ENCODE measurements at places on chromosomes 12 and 14.

GRCh38 chr12:104576980-104577580, 120.3 kb downstream of the CHST11 start:
- H3K4me1 ChIP-seq = peaks cover 14% of the 10 kb centered on the region
- no peak for DNase-seq
- H3K27ac ChIP-seq = no peak overlapping the region
- H3K27me3 ChIP-seq = no peaks in the 10 kb centered on the region
- H3K4me3 ChIP-seq = no peak overlapping the region

DNA sequence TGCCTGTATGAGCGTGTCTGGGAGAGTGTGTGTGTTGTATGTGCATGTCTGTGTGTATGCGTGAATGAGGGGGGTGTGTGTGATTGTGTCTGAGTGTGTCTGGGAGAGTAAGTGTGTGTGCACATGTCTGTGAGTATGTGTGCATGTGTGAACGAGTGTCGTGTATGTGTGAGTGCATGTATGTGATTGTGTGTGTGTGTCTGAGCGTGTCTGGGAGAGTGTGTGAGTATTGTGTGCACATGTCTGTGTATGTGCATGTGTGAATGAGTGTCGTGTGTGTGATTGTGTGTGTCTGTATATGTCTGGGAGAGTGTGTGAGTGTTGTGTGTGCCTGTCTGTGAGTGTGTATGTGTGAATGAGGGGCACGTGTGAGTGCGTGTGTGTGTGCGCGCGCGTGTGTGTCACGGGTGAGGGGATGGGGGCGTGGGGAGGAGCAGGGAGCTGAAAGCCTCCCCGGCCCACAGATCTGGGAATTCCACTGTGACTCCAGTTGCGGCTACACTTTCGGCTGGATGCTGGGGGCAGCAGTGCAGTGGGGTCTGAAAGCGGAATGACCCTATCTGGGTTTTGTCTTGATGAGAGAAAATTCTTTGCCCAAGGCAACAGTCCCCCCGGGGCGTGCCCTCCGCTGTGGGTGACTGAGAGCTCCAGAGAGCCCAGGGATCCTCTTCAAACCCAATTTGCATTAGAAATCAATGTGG, 138.1 kb upstream of the MED13L start:
- H3K27ac ChIP-seq = no peak overlapping the region
- no peak overlapping the region for H3K4me3 ChIP-seq
- DNase-seq = no peak
- no peaks in the 10 kb centered on the region for H3K27me3 ChIP-seq
- no peaks in the 10 kb centered on the region for H3K36me3 ChIP-seq

- peaks cover 4% of the 10 kb centered on the region for H3K36me3 ChIP-seq
- H3K4me3 ChIP-seq = peak overlapping the region; percentile 96
- no peak for DNase-seq
- peaks cover 21% of the 10 kb centered on the region for H3K4me1 ChIP-seq
- no peaks in the 10 kb centered on the region for H3K27me3 ChIP-seq
- H3K27ac ChIP-seq = no peak overlapping the region
Observed at GRCh38 chr12:110046451-110047187, 1.7 kb downstream of the C12orf76 start.

DNA sequence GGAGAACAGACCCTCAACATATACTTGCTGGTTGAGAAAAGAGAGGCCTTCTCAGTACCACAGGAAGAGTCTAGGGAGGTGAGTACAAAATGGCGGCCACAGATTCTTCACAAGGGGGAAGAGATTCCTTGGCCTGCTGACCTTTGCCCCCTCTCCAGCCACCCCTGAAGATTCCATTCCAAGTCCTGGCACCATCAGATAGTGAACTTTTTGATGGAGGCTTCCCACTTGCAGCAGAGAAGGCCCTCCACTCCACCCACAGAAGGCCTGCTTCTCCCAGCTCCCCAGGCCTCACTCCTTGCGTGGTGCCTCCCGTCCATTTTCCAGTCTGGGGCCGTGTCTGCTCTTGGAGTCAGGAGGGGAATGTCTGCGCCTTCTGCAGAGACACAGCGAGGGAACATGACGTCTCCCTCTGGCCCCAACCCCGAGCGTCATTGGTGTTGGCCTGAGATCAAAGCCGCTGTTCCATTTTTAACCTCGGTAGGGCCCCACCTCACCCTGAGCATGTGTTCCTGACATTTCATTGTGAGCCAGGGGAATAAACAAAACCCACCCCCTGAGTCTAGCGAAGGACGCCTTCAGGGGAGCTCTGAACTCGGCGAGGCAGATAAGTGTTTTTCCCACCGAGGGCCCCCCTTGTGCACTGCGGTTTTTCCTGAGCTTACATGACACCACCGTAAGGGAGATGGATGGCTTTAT, 268.7 kb upstream of the TBX3 start:
- H3K27ac ChIP-seq = peak overlapping the region; percentile 81
- no peak for DNase-seq
- H3K27me3 ChIP-seq = no peaks in the 10 kb centered on the region
- peak overlapping the region; percentile 63 for H3K4me3 ChIP-seq
- H3K4me1 ChIP-seq = peaks cover 39% of the 10 kb centered on the region

DNA sequence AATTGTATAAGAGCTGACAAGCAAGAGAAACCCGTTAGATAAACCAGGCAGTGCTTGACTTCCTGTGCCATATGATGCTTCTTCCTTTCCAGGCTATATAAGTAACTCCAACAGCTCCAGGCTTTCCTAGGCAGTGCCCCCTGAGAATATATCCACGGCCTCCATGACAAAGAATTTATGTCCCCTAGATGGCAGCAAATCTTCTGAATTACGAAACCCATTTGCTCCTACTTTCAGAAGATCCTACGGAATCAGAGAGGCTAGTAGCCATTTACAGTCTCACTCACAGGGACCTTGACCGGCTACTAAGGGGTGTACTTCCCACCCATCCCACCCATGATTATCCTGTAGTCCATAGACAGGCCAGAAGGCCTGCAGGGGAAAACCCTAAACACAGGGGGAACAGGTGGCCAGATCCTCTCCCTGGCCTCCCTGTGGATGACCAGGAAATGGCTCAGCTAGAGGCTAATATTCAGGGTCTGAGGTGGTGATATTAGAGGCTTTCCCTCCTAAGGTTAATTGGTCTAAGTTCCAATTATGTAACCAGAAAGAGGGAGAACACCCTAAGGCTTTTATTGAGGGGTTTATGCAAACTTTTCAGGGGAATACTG, 77.2 kb upstream of the DCD start:
- H3K4me3 ChIP-seq = no peak overlapping the region
- no peaks in the 10 kb centered on the region for H3K36me3 ChIP-seq
- peaks cover 12% of the 10 kb centered on the region for H3K27me3 ChIP-seq
- no peak for DNase-seq
- no peaks in the 10 kb centered on the region for H3K4me1 ChIP-seq
- H3K27ac ChIP-seq = no peak overlapping the region

DNA sequence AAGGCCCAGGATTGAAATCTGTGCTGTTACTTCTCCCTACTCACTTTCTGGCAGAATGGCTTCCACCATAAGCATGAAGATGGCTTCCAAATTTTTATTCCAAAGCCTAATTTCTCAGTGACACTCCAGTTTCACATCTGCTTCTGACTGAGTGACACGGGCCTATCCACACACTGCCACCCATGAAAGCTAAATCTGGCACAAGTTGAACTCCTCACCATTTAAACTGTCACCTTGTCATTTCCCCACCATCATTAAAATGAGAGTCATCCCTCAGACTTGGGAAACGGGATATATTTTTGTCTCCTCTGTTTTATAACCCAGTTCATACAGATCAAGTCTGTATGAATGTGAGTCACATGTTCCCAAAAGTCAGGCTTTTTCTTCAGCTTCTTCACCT, 77.1 kb downstream of the MGST1 start:
- DNase-seq = no peak
- H3K27ac ChIP-seq = no peak overlapping the region
- H3K4me3 ChIP-seq = no peak overlapping the region
- no peaks in the 10 kb centered on the region for H3K4me1 ChIP-seq
- H3K27me3 ChIP-seq = no peaks in the 10 kb centered on the region
- no peaks in the 10 kb centered on the region for H3K36me3 ChIP-seq

DNA sequence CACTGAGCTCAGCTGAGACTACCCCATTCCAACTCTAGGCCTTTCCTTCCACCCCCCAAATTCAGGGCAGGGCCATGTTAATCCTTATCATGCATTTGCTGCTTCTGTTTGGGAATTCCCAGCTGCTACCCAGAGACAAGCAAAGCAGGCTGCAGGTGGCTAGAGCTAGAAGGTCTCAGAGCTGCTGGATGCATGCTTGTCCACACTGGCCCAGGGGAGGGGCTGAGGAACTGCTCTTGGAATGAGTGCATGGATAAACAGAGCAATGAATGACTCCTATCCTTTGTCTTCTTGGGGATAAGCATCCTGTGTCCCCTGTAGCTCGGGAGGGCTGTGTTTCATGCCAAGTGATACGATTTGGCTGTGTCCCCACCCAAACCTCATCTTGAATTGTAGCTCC, 136.8 kb upstream of the NOS1 start:
- no peak for DNase-seq
- H3K4me1 ChIP-seq = peaks cover 19% of the 10 kb centered on the region
- H3K27ac ChIP-seq = no peak overlapping the region

Measured in type B pancreatic cell (in vitro differentiated cells).